ENCODE measurements at places on chromosomes 11 and 22.

- no peak for DNase-seq
Observed at GRCh38 chr11:18106688-18107087, 806 bp upstream of the SAAL1 start.

- no peak for DNase-seq
Observed at GRCh38 chr22:48742191-48742555, 1085.5 kb downstream of the BRD1 start.

- no peak for DNase-seq
Observed at GRCh38 chr11:84686716-84687115, 940.4 kb downstream of the DLG2 start.

DNA sequence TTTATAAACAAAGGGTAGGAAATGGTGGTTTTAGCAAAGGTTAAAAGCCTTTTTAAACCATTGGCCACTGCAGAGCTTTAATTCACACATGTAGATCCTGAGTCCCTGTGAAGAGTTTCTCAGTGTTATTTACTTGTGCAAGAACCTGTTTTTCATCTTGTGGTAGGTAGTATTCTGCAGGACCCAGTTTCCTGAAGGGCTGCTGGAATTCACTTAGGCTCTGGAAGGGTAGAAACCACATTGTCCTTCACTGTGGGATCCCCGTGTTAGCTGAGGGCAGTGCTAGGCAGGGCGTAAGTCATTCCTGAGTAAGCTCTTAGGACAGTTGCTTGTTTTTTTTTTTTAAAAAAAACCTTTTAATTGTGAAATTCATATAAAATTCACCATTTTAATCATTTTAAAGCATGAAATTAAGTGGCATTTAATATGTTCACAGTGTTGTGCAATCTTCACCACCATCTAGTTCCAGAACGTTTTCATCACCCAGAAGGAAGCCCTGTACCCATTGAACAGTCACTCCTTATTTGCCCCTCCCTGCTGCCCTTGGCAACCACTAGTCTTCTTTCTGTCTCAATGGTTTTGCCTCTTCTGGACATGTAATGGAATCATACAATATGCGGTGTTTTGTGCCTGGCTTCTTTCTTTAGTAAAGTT lies 77.7 kb downstream of the C22orf31 start:
- no peak for DNase-seq

GRCh38 chr11:76880314-76880713 lies 19.6 kb downstream of the ACER3 start:
- no peak for DNase-seq

DNA sequence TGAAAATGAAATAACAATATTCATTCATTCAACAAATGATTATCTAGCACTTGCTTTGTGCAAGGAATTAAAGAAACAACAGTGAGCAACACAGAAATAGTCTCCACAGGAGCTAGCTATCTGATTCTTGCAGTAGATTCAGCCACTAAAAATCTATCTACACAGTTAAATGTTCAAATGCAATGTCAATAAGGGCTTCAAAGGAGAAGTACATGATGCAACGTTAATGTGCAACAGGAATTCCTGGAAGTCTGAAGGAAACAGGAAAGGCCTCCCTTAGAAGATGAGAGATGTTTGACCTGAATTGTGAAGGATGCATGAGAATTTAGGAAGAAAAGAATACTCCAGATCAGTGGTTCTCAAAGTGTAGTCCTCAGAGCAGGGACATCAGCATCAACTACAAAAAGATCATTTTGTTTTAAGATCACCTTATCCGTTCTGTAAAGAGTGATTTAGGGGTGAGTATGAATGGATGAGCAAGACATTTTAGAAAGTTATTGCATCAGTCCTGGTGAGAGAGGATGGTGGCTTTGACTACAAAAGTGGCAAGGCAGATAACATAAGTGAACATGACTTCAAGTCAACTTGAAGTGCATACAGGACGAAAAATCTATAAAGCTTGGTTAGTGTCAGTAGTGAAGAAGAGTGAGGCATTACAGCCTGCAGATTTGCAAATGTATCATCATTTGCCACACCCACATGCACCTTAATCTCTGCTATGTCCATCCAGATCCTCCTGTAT lies 96.0 kb downstream of the ETS1 start:
- DNase-seq: no peak

GRCh38 chr11:119772641-119773415 lies 43.8 kb upstream of the NECTIN1 start:
- DNase-seq: no peak

- no peak for DNase-seq
Observed at GRCh38 chr11:37612146-37612545, 1014.1 kb upstream of the RAG2 start.

DNA sequence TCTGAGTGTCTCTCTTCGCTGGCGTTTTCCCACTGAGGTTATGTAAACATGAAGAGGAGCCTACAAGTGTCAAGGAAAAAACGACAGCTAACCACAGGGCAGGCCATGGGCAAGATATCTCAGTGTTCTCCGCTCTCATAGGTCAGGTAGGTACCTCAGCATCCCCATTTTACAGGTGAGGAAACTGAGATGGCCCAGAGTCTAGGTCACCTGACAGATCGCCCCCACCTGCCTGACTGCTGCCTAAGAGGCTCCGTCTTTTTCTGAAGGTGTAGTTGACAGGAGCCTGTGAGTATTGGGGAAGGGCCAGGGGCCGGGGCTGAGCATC lies 847 bp upstream of the NDUFA6 start:
- no peak for DNase-seq

GRCh38 chr11:123391646-123392348 lies 38.3 kb upstream of the GRAMD1B start:
- no peak for DNase-seq

DNA sequence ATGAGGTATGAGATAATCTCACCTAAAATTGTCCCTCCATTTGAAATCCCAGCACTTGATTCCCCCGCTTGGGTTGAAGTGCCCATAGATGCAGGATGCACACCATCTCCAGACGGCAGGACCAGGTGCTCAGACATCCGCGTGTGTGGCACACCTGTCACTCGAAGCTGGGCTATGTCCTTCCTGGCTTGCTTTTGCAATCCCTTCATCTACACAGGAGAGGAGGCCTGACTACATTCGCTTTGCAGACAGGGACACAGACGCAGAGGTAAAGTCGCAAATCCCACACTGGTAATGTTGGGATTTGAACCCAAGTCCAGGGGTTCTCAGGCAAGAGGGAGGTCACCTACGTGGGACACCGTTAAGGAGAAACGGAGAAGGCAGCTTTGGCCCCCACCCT lies 7.2 kb upstream of the CYTH4 start:
- DNase-seq: no peak
